ENCODE measurements at places on chromosomes 4 and X. TPM values are rescaled to one million over a fixed set of nuclear protein-coding genes. Genes with fewer than 3 reads are reported as not detected.
A peak's percentile ranks its signal among the peaks of the same experiment; 100 is the strongest.

DNA sequence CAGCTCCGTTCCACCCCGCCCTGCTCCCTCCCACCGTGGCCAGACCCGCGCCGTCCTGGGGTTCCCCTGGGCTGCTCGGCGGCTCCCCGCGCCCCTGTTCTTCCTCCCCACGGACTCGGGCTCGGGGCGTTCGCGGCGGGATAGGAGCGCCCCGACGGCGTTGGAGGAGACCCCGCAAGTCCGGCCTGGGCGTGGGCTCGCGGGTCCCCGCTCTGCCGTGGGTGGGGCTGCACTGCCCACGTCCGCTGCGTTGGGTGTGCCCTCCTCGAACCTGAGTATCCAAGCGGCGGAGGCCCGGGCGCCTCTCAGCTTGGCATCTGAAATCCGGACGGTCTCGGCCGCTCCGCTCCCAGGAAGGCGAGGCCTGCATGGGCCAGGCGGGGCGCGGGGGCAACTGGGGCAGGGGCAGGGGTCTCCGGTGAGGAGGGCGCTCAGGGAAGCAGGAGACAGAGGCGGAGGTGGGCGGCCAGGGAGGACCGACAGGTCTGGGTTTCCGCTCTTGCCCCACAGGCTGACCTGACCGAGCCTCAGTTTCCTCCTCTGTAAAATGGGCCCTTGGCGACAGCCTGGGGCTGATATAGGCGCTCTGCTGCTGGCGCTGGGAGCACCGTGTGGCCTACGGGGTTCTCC is 12.0 kb upstream of the NAT8L start:
- H3K4me1 ChIP-seq: no peaks in the 10 kb centered on the region
- H3K27ac ChIP-seq: no peak overlapping the region
- H3K4me3 ChIP-seq: no peak overlapping the region
- peaks cover 15% of the 10 kb centered on the region for H3K27me3 ChIP-seq
- no peak for DNase-seq
- H3K36me3 ChIP-seq: no peaks in the 10 kb centered on the region

DNA sequence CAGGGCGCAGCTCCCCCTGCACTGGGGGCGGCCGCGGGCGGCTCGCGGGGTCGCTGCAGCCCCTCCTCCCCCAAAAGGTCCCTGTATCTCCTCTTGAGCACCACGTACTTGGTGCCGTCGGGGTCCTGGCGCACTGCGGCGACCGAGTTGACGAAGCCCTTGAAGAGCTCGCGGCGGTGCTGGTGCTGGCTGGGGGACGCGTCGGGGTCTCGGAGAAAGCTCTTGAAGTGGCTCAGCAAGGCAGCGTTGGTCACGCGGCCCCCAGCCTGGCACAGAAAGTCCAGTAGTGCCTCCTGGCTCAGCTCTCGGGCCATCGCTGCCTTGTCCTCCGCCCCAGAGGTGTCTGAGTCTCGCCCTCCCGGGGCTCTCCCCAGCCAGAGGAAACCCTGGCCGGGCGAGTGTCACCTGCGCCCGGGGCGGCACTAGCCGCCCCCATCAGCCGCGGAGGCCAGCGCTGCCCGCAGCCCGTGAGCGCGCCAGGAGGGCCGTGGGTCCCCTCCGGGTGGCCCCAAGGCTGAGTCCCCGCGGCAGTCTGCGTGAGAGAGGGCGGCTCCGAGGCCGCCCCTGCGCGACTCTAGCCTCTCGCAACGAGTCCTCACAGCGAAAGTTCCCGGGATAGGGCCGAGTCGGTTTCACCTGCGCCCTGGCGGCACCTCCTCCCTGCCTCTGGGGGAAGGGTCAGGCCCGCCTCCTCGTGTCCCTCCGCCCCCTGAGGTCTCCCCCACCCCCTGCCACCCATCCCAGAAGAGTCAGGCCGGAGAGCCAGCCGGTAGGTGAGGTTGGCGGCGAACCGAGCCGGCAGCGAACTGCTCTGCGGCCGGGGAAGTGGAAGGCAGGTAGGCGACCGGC is at the start of gene SOWAHB:
TSS of gene SOWAHB (minus strand) at position 609 of the 849 bp plus-strand sequence. CDS start at position 314, 295 bp downstream.
- peak within 1 kb of the TSS; percentile 42 for H3K27ac ChIP-seq
- H3K4me1 ChIP-seq: peaks cover 16% of the 10 kb centered on the region
- H3K36me3 ChIP-seq: no peaks in the 10 kb centered on the region

DNA sequence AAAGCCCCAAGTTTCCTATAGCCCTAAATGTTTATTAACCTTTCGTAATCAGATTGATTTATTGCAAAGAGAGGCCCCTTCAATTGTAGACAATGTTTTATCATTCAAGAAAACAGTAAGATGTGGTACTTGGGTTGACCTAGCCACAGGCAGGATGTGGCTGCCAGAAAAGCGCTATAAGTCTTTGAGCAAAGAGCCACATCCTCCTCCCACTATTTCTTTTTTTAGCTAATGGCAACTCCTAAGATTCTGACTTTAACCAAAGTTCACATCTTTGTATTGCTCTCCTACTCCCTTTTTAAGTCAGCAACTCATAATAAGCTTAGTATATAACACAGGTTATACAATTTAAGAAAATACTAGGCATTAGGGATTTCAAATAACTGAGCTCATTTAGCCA is 70.7 kb upstream of the PPP3CA start:
- no peak overlapping the region for H3K27ac ChIP-seq
- no peaks in the 10 kb centered on the region for H3K36me3 ChIP-seq
- no peak for DNase-seq
- no peak overlapping the region for H3K4me3 ChIP-seq
- no peaks in the 10 kb centered on the region for H3K27me3 ChIP-seq
- H3K4me1 ChIP-seq: no peaks in the 10 kb centered on the region

DNA sequence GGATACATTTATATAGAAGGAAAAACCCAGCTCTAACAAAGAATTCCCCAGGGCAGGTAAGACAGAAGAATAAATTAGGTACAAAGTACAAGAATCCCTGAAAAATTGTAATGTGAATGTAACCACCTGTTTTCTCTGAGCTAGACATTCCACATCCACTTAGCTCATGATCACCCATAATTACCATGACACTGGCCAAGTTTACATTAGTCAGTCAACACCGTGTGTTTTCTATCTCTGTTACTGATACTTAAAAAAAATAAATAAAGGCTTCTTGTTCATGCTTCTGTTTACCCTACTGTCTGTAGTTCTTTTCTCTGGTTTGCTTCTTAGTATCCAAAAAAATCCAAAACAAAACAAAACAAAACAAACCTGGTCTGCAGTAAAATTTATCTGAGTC is 66.0 kb downstream of the CBLL2 start:
- H3K4me3 ChIP-seq: no peak overlapping the region
- peaks cover 7% of the 10 kb centered on the region for H3K27me3 ChIP-seq
- no peaks in the 10 kb centered on the region for H3K36me3 ChIP-seq
- DNase-seq: no peak
- no peak overlapping the region for H3K27ac ChIP-seq

DNA sequence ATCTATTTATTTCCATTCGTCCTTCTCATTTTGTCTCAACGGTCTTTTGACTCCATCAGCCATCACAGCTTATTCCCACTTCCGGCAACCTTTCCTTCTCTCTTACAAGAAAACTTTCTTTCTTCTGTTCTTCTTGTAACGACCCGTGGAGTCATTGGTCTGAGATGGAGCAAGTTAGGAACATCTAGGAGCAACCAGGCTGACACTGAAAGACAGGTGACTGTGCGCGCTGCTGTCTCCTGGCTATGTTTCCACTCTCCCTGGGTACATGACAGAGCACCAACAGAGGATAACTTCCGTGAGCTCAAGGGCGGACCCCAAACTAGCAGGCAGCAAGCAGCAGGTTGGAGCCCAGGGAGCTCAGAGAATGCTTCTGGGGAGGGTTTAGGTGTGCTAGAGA is 2.5 kb downstream of the FGF5 start:
- H3K27me3 ChIP-seq: peaks cover 61% of the 10 kb centered on the region
- H3K4me3 ChIP-seq: no peak overlapping the region
- H3K36me3 ChIP-seq: no peaks in the 10 kb centered on the region
- no peaks in the 10 kb centered on the region for H3K4me1 ChIP-seq

Gene HSFX1
- 0.50 TPM for total RNA-seq
